ENCODE measurements at places on chromosomes 12 and 14.

DNA sequence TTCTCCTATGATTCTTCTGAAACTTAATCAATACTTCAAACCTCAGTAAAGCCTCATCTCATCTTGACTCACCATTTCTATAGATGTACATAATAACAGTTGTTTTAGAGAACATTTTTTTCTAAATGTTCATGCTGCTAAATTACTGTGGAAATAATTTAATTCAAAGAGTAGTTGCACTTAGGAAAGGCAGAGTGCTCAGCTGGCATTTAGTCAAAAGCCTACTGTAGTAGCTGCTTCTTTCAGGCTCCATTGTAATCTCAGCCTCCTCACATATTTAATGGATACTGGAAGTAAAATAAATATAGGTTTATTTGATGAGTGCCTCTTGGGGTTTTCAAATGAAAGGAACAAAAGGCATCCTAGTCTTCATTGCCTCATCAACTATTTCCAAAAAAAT, 325.0 kb downstream of the CCER1 start:
- DNase-seq, result no peak

- DNase-seq, result no peak
Measured at GRCh38 chr12:22529281-22530060, 14.9 kb downstream of the C2CD5 start.

- DNase-seq, result no peak
Measured at GRCh38 chr12:122106843-122107242, 28.3 kb downstream of the MLXIP start.

DNA sequence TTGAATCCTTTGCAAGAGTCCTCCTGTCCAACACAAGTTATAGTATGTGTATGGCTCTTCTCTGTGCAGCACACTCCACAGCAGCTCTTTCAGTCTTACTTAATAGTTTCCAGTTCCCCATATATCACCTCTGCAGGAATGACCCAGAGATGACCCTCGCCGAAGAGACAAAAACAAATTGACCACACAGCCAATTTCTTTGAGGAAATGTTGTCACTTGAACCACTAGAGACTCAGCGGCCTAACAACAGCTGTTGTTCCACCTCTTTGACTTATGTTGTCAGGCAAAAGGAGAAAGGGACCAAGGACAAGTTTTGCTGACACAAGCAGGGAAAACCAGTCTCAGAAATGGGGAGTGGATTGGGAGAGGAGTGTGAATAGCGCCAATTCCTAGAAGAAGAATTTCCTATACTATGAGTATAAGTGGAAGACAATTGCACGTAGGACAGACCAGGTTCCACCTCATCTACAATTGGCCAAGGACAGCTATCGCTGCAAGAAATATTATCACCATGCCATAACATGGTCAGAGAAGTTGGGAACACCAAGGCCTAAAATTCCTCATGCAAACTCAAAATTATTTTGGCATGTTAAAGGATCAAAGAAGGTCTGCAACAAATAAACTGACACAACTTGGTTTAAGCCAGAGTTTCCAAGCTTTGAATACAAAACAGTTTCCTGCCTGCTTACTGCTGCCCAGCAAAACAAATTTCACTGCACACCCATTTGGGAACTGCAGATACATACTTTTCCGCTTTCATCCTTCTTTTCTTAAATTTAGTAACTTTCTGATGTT, 41.7 kb upstream of the ITPR2 start:
- no peak for DNase-seq

- DNase-seq, result no peak
Measured at GRCh38 chr14:79701371-79701770, 509.9 kb downstream of the DIO2 start.

GRCh38 chr14:79840103-79840502, 371.2 kb downstream of the DIO2 start:
- no peak for DNase-seq

DNA sequence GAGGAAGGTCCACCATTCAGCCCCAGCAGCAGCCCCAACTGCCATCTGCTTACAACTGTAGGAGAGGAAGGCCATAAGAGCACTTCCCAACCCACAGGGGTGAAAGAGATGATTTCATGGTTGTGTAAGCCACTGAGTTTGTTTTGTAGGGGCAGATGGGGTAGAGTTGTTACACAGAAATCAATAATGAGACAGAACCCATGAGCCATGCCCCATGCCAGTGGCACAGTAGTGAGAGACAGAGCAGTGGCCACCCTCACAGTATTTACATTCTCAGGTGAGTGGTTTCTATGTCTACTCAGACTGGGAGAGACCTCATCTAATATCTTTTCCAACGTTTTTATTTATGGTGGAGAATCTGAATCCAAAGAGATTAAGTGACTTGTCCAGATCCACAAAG, 68.6 kb downstream of the NUAK1 start:
- DNase-seq, result no peak

DNA sequence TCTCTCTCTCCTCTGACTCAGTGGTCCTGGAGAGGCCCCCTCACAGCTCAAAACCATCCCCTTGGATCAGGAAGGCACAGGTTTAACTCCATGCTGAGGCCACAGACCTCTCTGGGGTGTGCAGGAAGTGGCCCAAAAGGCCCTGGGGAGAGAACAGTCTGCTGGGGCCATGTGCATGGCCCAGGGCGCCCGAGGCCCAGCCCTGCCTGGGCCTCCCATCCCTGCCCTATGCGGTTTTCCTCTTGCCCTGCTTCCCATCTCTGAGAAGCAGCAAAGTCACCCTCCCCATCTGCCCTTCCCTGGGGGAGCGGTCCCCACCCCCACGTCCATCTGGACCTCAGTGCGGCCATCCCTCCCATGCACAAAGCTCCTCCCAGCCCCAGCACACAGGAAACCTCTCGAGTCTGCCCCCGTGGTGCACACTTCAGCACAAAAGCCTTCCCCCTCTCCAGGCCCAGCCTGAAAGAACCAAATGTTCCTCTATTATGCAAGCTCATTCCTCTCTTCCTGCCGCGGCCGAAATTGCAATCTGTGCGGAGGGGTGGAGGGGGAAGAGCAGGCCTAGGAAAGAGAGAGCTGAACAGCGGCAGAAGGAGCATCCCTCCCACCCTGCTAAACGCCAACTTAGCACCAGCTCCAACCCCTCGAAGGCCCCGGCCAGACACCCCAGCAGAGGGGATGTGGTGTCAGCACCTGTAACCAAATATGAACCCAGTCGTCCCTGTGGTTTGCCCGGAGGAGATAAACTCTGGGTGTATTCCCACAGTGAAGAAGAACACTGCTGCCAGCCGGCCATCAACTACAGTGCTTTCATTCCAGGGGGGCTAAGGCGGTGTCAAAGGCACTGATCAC, 108.5 kb downstream of the SCARB1 start:
- no peak for DNase-seq

DNA sequence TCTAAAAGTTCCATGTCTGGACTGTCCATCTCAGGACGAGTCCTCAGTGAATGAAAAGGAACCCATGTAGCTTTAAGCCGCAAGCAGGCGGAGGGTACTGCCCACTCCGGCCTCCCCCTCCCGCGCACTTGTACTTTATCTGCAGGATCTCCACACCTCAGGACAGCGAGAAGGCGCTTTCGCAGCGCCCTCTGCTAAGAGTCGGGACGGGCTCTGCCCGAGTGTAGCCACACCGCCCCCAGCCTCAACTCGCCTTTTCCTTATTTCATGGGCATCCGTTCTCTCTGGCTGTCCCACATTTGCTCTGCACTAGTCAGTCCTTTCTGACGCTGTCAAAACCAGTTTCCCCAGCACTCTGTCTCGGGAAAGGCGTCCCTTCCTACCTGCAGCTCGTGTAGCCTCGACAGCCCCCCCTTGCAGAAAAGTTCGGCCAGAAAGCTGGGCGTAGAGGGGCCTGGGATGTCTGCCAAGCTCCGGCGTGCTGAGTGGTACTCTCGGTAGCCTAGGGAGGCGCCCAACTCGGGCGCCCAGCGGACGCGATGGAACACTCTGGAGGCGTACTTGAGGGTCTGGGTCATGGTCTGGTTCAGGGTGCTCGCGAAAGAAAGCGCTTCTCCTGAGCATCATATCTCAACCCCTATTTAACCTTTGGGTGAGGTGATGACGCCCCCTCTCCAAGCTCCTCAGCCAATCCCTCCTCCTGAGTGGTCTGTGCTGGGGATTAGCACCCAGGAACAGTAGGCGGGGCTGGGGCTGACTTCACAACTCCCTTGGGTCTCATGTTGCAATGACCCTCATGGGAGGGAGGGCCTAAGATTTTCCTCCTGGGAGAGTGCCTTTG, at the start of gene CYP27B1:
Gene CYP27B1, minus strand, starts transcription at position 615 of the 841 bp plus-strand sequence. Its CDS starts 37 bp downstream, at position 578.
- DNase-seq, result no peak

Data from stimulated activated CD8-positive, alpha-beta memory T cell treated with anti-CD3 and anti-CD28 coated beads, Interleukin-4, amount 100 ng/mL, for 1 hour (primary cell).